ENCODE measurements at places on chromosomes 4 and X.

- DNase-seq = no peak
Measured at GRCh38 chr4:156981262-156981769, 9.7 kb upstream of the PDGFC start.

DNA sequence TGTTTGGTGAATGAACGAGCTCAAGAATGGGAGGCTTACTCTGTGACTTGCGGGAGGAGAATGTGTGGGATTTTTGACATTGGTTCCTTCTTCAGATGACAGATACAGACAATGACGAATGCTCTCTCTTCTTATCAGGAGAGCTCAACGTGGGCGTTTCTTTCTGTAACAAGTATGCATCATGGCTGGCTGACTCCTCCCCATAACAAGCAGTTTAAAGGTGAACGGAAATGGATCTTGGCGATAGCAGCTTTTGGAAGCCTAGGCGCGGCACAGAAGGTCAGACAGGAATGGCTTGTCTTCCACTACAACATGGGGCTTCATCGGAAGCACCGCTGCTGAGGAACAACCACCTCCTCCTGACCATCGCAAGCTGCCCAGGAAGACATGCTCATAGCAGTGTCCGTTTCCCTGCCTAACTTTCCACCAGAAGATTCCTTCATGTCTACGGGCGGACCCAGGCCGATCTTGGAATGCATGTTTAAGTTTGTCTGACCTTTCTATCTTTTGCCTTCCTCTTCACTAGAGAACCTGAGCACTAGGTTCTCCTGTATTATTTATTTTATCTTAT lies 18.3 kb upstream of the ACSL1 start:
- DNase-seq = no peak

DNA sequence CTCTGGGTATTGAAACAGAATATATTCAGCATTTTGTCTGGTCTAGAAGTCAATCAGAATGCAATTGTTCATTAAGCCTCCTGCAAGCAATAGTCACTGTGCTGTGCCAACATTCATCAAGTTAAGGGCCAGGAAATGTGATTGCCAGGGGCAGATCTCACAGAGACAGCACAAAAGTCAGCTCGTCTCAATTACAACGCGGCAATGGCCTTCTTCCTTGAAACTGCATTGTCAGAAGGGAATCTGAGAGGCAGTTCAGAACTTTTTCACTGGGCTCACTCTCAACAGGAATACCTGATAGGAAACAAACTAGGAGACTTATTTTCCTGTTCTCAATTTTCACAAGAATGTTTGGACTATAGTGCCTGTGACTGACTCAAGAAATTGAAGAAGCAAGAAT lies 131.1 kb upstream of the NR3C2 start:
- no peak for DNase-seq

DNA sequence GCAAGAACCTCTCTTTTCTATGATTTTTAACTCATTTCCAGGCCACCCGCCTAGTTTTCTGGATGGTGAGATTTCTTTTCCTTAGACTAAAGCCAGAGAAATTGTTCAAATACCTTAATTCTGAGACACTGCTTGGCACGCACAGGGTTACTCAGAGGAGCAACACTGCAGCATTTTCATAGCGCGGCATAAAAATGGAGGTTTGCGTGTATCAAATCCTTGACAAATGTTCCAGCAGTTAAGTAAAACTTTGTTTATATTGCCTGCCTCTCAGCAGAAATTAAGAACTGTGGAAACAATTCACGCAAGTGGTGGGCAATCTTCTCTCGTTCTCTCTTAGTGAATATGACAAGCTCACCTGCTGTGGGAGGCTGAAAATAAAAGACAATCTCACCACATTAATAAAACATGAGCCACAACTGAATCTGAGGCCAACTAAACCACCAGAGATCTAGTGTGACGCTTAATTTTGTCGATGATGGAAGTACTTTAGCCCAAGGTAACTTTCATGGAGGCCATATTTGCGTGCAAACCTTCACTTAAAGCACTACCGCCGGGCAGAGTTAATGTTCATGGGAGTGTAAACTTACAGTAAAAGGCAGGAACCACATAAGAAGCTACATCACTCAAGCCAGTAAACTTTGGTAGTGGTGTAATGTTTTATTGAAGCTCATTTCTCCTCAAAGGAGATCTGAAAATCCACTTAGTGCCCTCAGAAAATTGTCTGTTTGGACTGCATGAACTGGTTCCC lies 894.8 kb upstream of the EPHA5 start:
- no peak for DNase-seq

- no peak for DNase-seq
Measured at GRCh38 chr4:11299836-11300235, 128.9 kb downstream of the HS3ST1 start.

DNA sequence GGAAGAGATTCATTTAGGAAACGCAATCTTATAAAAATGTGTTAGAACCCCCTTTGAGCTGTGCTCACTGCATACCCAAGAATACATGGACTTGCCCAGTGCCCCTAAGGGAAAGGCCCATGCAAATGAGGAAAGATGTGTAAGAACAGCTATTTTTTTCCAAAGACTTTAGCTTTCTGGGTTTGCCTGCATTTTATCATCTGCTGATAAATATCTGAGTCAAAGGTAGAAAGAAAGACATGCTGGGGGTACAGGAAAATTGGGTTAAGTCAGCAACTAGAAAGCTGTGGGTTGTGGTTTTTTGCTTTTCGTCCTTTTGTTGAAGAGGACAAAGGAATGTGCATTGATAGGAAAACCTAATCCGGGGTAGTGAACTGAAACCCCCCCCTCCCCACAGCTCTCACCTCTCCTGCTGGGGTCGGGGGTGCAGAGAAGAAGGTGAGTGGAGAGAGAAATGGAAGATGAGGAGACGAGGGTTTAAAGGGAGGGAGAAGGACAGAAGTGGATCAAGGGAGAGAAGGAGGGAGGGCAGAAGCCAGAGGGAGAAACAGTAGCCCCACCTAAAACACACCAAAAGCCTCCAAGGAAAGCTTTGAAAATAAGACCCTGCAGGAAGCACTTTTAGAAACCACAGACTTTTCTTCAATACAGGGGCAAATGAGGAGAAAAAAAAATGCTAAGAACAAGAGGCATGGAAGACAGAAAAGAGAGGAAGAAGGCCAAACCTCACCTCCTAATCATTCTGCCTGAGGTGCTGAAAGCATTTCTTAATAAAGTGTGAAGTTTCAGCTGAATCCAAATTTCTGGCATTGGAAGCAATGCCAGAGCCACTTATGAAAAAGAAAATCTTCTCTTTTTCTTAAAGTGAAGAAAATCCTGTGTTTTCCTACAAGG lies 49.3 kb downstream of the KDR start:
- no peak for DNase-seq

DNA sequence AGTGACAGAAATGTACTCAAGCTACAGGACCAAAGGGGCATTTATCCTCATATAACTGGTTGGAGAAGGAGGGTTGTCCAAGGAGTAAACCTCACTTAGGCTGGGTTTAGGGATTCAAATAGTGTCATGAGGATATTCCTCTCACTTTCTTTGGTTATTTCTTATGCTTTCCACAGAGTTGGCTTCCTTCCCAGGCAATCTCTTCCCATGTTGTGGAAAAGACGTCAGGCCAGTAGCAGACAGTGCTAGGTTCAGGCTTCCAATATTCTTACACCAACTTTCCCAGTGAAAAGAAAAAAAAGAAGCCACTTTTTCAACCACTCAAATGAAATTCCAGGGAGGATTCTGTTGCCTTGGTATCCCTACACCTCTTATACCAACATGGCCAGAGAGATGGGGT lies 653.0 kb downstream of the C4orf33 start:
- no peak for DNase-seq

DNA sequence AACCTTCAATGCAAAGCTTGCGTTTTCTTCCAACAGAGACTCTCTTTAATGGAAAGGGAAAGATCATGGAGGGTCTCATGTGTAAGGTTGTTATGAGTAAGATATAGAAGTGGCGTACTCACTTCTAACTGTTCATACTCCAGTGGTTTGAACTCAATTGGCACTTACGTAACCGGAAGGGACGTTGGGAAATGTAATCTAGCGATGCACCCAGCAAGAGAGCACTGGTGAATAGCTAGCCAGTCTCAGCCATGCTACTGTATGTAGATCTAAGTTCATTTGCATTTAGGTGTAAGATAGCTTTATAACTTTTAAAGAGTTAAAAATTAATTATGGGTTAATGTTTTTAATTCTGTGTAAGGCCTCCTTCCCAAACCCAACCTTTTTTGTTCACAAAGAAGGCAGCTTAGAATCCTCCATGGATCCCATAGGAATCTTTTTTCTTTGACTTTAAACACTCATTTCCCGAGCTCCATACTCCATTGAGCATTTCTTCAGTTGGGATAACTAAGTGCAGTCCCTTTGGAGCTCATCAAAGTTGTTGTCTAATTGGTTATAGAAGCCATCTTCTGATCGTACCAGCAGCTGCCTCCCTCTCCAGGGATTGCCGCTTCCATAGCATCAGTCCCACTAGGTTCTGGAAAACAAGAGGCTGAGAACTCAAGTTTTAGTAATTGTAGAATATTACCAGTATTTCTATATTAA lies 191.1 kb downstream of the RAPGEF2 start:
- no peak for DNase-seq

- DNase-seq = no peak
Measured at GRCh38 chrX:37825215-37825842, 22.0 kb downstream of the DYNLT3 start.

- no peak for DNase-seq
Measured at GRCh38 chr4:33772582-33772981, 2471.7 kb downstream of the ARAP2 start.

DNA sequence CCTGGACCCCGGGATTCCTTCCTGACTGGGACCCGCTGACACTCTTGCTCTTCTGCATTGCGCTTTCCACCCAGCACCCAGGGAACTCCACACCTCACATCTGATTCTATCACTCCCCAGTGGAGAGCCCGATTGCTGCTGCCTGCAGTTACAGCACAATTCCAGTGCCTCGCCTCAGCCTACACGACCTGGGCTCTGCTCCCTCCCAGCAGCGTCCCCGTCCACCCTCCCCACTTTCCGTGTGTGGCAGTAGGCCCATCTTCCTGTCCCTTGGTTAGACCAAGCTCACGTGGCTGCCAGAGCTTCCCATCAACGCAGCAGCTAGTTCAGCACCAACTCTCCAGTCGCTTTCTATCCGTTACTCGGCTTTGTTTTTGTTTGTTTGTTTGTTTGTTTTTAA lies 66.6 kb upstream of the SORBS2 start:
- DNase-seq = no peak

- peak; percentile 32 for DNase-seq
Measured at GRCh38 chrX:64975989-64976672, at the start of gene ZC4H2. Gene ZC4H2, minus strand, starts transcription at chrX:64976450. Its CDS starts 73 bp downstream, at chrX:64976377.

DNA sequence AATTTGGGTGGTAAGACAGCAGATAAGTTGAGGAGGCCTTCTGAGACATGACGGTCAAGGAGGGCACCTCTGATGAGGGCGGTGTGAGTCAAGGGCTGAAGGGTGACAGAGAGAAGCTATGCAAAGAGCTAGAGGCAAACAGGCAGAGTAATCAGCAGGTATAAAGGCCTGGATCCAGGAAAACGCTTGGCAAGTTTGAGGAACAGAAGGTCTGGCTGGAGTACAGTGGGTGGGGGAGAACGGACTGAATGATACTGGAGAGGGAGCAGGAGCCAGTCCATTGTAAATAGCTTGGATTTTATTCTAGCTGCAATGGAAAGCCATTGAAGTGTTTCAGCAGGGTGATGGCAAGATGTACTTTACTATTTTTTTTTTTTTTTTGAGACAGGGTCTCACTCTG lies 39.3 kb downstream of the RAB33B start:
- no peak for DNase-seq

GRCh38 chrX:17062065-17062464 lies 115.6 kb downstream of the REPS2 start:
- no peak for DNase-seq

GRCh38 chr4:166324321-166324720 lies 451.3 kb downstream of the TLL1 start:
- no peak for DNase-seq

- DNase-seq = no peak
Measured at GRCh38 chr4:115418635-115419396, 305.4 kb upstream of the NDST4 start.

GRCh38 chrX:38601866-38602265 lies 40.5 kb downstream of the TSPAN7 start:
- DNase-seq = no peak

GRCh38 chrX:104370089-104370488 lies 115.4 kb upstream of the ESX1 start:
- no peak for DNase-seq

GRCh38 chrX:57595381-57595811 lies 3.6 kb downstream of the ZXDB start:
- no peak for DNase-seq

- no peak for DNase-seq
Measured at GRCh38 chr4:74613266-74613665, 168.3 kb downstream of the AREG start.

GRCh38 chr4:113692809-113693411 lies 68.6 kb downstream of the CAMK2D start:
- DNase-seq = no peak

DNA sequence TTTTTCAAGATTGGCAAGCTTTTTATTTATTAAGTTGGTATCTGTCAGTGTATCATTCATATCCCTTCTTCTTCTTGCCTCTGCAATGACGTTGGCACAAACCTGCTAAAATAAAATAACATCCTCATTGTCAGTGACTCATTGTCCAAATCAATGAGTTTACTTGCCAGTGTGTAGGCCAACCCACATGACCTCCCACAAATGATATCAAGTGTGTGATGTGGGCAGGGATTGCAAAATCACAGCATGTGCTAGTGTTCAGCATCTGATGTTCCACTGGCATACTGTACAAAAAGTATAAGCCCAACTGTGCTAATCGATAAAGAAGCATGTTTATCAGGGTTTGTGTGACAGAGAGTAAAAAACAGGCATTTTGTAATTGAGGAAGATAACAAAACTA lies 25.5 kb downstream of the GPAT3 start:
- no peak for DNase-seq

GRCh38 chr4:7328162-7328912 lies 106.4 kb downstream of the PSAPL1 start:
- no peak for DNase-seq

DNA sequence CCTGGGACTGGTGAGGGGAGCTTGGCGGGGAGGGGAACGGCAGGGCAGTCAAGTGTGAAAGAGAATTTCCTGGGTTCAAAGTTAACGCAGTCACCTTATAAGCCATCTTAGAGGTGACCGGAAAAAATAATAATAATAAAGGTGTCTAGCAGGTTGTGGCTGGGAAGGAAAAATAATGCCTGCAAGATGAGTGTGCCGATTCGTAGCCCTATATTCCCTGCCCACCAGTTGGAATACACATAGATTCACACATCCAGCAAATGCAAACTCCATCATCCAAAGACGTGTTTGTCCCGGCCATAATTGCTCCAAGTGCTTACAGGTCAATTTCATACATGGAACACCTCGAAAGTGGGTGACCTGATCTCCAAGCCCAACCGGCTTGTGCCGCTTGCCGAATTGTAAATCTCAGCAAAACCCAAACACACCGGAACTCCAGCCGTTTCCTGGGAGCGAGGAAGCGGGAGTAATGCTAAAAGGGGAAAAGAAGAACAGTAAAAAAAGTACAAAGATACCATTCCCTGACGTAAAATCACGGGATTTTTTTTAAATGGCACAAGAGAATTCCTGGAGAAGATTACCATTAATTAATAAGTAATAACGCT lies 1.3 kb upstream of the FAT1 start:
- no peak for DNase-seq

- DNase-seq = peak; percentile 32
Measured at GRCh38 chr4:98939892-98940298, 11.0 kb upstream of the EIF4E start.

GRCh38 chr4:76657443-76657842 lies 222.4 kb downstream of the SHROOM3 start:
- no peak for DNase-seq

GRCh38 chrX:86322913-86323312 lies 174.7 kb downstream of the DACH2 start:
- no peak for DNase-seq

- DNase-seq = no peak
Measured at GRCh38 chr4:149441338-149441737, 374.3 kb downstream of the IQCM start.

- DNase-seq = no peak
Measured at GRCh38 chr4:66490729-66491128, 820.4 kb upstream of the EPHA5 start.
